HepG2 (cell line): ENCODE measurements at places on chromosomes 1 and 21. TPM values are rescaled to one million over a fixed set of nuclear protein-coding genes. Genes with fewer than 3 reads are reported as not detected.

Gene RNU1-4
- under 0.01 TPM in 2 replicates for polyA plus RNA-seq

Gene LRRC71
- polyA plus RNA-seq: not detected in 2 replicates

Gene GJC2
- 1.6 and 2.5 TPM in 2 replicates for polyA plus RNA-seq

Gene RPTN
- polyA plus RNA-seq: not detected in 2 replicates

Gene ASH1L
- polyA plus RNA-seq: 9.2 and 10.2 TPM in 2 replicates
